Inflammatory macrophage (primary cell): ENCODE measurements at places on chromosomes 4 and X.

GRCh38 chr4:40649321-40649720 is 19.7 kb upstream of the RBM47 start:
- DNase-seq = no peak

DNA sequence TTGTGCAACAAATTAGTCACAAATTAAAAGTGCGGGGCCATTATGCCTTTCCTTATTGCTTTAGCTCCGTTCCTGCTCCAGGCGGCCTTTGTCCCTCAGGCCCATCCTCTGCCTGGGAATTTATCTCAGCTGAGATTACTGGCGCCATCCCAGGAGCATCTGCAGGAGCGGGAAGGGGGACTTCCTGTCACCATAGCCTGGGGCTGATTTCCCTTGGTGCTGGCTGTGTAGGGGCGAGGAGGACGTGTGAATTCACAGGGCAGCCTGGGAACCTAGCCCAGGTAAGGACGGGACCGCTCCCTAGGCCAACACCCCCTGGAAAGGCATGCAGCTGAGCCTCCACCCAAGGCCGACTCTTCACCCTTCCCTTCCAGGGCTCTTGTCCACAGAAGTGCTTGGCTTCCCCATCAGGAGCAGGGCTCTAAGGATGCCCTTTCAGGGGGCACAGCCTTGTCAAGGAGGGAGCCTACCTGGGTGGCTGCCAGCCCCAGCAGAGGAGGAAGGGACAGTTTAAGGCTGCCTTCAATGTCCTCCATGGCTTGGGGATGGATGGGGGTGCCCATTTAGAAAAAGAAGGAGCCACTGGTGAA is 72.6 kb upstream of the NKX1-1 start:
- DNase-seq = no peak

DNA sequence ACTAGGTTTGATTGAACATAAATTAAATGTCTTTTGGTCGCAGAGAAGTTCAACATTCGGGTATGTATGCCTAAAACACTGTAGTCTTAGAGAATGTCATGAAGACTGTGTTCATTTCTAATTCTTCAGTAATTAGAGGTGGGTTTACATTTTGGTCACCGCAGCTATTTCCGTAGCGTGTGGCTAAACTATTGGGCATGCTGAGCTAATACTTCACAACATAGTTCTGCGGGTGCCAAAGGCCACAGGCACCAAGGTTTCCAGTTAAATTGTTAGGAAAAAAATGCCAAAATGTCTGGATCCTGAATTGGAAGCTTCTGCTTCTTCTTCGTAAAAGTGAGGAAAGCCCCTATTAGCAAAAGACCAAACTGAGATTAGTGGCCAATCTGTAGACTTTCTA is 25.1 kb downstream of the SMIM31 start:
- no peak for DNase-seq

GRCh38 chr4:39933671-39934590 is 43.8 kb downstream of the PDS5A start:
- DNase-seq = no peak

DNA sequence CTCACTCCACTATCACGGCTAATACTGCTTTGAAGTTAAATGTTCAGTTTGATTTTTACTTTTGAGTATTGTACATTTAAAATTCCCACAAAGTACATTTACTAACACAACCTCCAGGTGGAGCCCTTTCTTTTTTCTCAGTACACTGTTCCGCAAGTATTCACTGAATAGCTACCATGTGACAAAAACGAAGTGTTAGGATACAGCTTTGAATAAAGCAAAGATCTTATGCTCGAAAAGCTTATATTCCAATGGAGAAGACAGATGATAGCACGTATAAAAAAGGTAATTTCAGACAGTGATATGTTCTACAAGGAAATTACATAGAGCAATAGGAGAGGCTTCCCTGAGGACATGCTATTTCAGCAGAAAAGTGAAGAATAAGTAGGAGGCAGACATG is 60.7 kb upstream of the ABCG2 start:
- peak; percentile 57 for DNase-seq

GRCh38 chrX:42087960-42088359 is 164.6 kb upstream of the CASK start:
- no peak for DNase-seq

DNA sequence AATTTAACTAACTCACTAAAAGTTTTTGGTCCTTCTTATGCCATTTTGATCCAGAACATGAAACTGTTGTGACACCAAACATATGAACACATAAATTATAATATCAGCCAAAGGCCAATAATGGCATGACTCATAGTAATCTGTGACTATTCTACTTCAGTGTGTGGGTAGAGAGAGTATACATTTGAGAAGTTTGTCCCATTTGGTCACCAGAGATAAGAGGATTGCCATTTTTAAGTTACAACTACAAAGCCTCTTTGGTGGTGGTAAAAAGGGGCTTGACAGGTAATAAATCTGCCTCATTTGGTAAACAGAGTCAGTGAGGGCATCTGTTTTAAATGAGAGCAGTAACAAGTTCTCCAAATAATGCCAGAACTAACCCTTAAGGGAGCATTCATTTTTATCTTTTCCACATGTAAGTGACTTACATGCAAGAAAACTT is 117.9 kb downstream of the TBC1D19 start:
- no peak for DNase-seq

- no peak for DNase-seq
These were observed 103.2 kb downstream of the ARHGAP6 start for GRCh38 chrX:11562570-11562969.

GRCh38 chrX:118116713-118117550 is at the start of gene KLHL13:
TSS of gene KLHL13 (minus strand) at chrX:118116810. CDS start at chrX:118028473, 88,337 bp downstream.
- DNase-seq = peak; percentile 0

DNA sequence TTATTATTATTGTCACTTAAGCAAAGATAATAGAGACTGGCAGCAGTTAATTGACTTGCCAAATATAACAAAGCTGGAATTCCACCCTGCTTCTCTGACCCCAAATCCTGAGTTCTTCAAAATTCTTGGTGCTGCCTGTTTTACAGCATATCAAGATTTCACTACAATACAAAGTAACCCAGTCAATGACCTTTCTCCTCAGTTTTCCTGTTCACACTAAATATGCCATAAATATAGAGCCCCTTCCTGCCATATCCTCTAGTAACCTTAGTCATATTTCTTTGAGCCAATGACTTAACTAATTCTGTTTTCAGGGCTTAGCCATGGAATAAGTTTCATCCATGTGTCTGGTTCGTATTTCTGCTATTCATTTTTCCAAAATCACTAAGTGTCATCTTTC is 315.3 kb upstream of the HS3ST1 start:
- DNase-seq = no peak

- no peak for DNase-seq
These were observed 630.3 kb upstream of the KLHL4 start for GRCh38 chrX:86887341-86887740.

GRCh38 chr4:94306713-94307112 is 35.9 kb downstream of the HPGDS start:
- no peak for DNase-seq

GRCh38 chrX:39731735-39732134 is 366.0 kb downstream of the BCOR start:
- no peak for DNase-seq

- no peak for DNase-seq
These were observed 106.8 kb downstream of the HDAC8 start for GRCh38 chrX:72465889-72466288.

- no peak for DNase-seq
These were observed 129.7 kb upstream of the SLC4A4 start for GRCh38 chr4:71209161-71209560.

GRCh38 chr4:170420255-170420693 is 330.5 kb upstream of the AADAT start:
- DNase-seq = no peak

GRCh38 chrX:65601126-65601525 is 66.3 kb upstream of the MSN start:
- DNase-seq = no peak

GRCh38 chrX:7254144-7254543 is 106.2 kb upstream of the PUDP start:
- no peak for DNase-seq

DNA sequence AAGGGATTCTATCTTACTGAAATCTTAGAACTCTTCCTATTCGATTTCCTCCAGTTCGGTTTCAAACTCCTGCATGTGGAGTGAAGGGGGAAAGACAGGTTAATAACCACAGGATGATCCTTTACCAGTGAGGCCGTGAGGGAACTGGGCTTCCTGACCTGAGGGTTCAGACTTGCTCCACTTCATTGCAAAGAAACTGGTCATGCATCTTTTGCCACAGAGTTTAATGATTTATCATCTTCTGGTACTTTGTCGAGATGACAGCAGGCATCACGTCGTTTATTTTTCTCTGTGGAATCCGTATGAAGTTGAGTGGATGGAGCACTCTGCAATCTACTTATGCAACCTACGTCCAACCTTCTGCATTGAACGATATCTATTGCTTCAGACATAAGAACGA is 145.9 kb upstream of the NLGN4X start:
- DNase-seq = no peak

DNA sequence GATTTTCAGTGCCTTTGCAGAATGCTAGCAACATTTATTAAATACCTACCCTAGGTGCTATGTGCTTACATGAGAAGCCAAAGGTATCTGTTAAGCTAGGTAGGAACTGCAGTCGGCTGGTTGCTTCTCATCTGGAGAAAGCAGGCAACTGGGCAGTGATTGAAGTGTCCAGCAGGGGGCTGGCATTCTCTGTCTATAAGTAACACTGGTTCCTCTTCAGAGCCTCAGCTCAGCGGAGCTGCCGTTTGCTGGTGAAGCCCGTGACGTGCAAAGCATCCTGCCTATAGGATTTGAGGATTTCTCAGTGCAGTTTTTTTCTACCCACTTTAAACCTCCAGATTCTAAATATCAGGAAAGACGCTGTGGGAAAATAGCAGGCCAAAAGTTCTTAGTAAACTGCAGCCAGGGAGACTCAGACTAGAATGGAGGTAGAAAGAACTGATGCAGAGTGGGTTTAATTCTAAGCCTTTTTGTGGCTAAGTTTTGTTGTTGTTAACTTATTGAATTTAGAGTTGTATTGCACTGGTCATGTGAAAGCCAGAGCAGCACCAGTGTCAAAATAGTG is at the start of gene GRPR:
GRPR (plus strand) TSS at position 344 of the 565 bp plus-strand sequence. CDS start 389 bp downstream, outside the sequence.
- peak; percentile 80 for DNase-seq

- no peak for DNase-seq
These were observed 36.0 kb downstream of the IRF2 start for GRCh38 chr4:184438375-184438774.

- no peak for DNase-seq
These were observed 17.9 kb downstream of the COQ2 start for GRCh38 chr4:83266689-83267088.

- no peak for DNase-seq
These were observed 438.9 kb downstream of the GRXCR1 start for GRCh38 chr4:43331226-43332051.

- DNase-seq = no peak
These were observed 477.8 kb downstream of the ANKRD50 start for GRCh38 chr4:124234771-124235170.

GRCh38 chrX:114581528-114582263 is 2.2 kb upstream of the HTR2C start:
- DNase-seq = no peak

GRCh38 chr4:31392923-31393322 is 672.8 kb downstream of the PCDH7 start:
- no peak for DNase-seq

DNA sequence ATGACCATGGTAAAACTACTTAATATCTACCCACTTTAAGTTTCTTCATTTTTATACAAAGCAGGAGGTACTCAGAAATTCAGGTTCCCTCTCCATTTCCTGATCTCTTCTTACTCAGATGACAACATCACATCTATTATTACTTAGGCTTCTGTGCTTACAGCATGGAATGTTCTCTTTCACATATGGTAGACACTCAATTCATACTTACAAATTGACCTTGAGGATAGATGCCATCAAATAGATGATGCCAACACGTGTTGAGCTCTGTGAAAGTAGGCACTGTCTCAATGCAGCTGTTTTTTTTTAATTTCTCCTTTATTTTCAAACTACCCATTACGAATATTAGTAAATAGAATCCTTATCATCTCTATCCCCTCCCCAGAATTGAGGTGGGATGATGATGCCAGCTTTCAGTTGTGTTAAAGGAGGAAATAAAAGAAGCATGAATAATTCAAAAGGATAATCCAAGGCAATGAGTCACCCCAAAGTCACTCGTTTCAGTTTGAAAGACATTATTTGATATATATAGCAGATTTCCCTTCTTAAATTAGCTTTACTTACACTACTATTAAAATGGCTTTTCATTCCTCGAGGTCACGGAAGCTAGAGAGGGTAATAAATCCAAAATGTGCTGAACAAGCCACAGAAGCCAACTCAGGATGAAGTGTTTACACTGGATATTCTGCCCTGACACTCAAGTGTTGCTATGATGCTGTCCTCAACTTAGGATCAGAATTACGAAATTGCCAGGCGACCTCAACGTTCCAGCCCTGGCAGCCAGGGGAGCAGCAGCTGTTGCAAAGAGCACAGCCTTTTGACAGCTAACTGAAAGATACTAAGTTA is 124.2 kb upstream of the EOLA2 start:
- no peak for DNase-seq

DNA sequence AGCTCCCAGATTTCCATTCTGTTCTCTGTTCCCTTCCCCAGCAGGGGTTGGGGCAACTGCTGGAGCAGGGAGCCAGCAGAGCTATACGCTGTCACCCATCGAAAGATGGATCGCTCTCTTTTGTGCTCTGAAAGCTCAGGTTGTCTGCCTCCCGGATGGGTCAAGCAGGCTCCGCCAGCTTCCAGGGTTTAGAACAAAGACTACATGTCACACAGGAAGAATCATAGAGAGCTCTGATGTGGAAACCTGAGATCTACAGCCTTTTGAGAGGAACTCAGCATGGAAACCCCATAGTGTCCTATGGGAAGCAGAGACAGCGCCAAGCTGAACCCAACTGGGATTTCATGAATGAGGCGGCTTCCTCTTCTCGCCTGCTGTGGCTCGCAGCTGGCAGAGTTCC is 205.4 kb downstream of the HS3ST1 start:
- no peak for DNase-seq

DNA sequence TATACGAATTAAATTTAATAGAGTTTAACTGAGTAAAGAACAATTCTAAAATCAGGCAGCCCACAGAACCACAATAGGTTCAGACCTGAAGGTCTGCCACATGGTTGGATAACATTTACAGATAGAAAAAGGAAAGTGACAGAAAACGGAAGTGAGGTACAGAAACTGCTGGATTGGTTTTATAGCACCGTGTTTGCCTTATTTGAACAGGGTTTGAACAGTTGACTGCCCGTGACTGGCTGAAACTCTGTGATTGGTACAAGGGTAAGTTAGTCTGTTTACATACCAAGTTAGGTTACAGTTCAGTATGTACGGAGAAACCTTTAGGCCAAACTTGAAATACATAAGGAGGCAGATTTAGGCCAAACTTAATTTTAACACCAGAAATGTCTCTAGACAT is 64.1 kb upstream of the ATXN3L start:
- no peak for DNase-seq
